ENCODE measurements at places on chromosomes 16 and 17. TPM values are rescaled to one million over a fixed set of nuclear protein-coding genes. Genes with fewer than 3 reads are reported as not detected.

GRCh38 chr17:56158915-56159825, 5.9 kb downstream of the ANKFN1 start:
- no peak for DNase-seq
- H3K4me3 ChIP-seq = no peak overlapping the region
- H3K4me1 ChIP-seq = no peaks in the 10 kb centered on the region

GRCh38 chr17:50217591-50217990, 16.2 kb upstream of the COL1A1 start:
- no peaks in the 10 kb centered on the region for H3K27me3 ChIP-seq
- H3K4me3 ChIP-seq = no peak overlapping the region
- no peak for DNase-seq
- peaks cover 4% of the 10 kb centered on the region for H3K4me1 ChIP-seq
- H3K36me3 ChIP-seq = no peaks in the 10 kb centered on the region

DNA sequence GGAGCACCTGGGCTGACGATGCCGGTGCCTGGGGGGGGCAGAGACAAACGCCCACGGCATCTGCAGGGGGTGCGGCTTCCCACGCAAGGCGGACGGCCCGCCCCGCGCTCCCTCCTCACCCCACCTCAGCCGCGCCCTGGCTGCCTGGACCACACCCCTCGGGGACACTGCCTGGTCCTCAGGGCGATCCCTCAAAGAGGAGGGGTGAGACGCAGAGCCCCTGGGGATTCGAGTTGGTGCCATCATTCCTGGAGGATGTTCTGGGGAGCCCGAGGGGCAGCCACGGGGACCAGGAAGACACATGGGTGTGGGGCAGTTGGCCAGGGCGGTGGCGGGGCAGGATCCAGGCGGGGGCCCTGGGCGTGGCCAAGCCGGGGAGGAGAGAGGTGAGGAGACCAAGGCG, 3.9 kb downstream of the IGFALS start:
- H3K27me3 ChIP-seq = no peaks in the 10 kb centered on the region
- no peak overlapping the region for H3K27ac ChIP-seq
- no peak for DNase-seq
- no peak overlapping the region for H3K4me3 ChIP-seq
- H3K4me1 ChIP-seq = peaks cover 3% of the 10 kb centered on the region

GRCh38 chr17:81546906-81547613, 5.1 kb downstream of the FAAP100 start:
- no peak overlapping the region for H3K27ac ChIP-seq
- H3K4me1 ChIP-seq = peaks cover 11% of the 10 kb centered on the region
- no peaks in the 10 kb centered on the region for H3K27me3 ChIP-seq
- H3K36me3 ChIP-seq = peaks cover 78% of the 10 kb centered on the region
- DNase-seq = no peak

DNA sequence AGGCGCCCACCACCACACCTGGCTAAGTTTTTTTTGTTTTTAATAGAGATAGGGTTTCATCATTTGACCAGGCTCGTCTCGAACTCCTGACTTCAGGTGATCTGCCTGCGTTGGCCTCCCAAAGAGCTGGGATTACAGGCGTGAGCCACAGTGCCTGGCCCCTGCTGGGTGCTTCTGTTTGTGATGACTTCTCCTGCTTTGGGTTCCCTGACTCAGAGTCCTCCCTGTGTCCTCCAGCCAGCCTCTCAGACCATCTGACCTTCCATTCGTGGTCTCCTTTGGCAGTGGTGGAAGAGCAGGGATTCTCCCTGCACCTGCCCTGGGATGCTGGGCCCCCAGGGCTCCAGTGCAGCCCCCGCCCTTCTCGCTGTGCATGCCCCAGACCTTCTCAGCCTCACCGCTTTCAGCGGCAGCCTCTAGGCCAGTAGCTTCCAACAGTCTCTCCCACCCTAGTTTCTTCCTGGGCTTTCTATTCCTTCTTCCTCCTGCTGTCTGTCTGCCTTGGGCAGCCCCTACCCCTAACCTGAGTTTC, 13.2 kb downstream of the BEAN1 start:
- H3K36me3 ChIP-seq = no peaks in the 10 kb centered on the region
- H3K27ac ChIP-seq = no peak overlapping the region
- H3K27me3 ChIP-seq = no peaks in the 10 kb centered on the region
- no peak for DNase-seq
- H3K4me1 ChIP-seq = no peaks in the 10 kb centered on the region

GRCh38 chr16:19228575-19228974, 57.0 kb upstream of the CLEC19A start:
- no peaks in the 10 kb centered on the region for H3K36me3 ChIP-seq
- no peak for DNase-seq
- H3K27me3 ChIP-seq = no peaks in the 10 kb centered on the region
- H3K4me1 ChIP-seq = no peaks in the 10 kb centered on the region

GRCh38 chr16:80611171-80611929, 70.6 kb downstream of the DYNLRB2 start:
- H3K27ac ChIP-seq = no peak overlapping the region
- DNase-seq = no peak
- H3K4me3 ChIP-seq = no peak overlapping the region
- H3K36me3 ChIP-seq = no peaks in the 10 kb centered on the region

DNA sequence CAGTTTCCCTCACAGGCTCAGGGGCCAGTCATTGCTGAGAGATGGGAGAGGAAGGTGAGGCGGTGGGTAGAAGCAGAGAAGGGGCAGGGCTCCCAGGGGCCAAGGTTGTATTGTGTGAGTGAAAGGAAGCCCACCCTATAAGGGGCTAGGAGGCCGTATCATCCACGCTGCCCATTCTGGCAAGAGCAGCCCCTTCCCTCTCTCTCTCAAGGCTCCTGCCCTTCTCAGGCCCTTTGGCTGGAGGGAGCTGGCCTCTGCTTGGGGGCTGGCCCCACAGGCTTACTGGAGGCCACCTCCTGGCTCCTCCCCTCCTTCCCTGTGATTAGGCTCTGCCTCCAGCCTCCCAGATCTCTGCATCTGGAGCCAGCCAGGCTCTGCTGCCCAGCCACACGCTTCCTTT, 7.6 kb downstream of the TBKBP1 start:
- H3K36me3 ChIP-seq = no peaks in the 10 kb centered on the region
- H3K27me3 ChIP-seq = peaks cover 18% of the 10 kb centered on the region
- H3K27ac ChIP-seq = no peak overlapping the region
- DNase-seq = no peak

DNA sequence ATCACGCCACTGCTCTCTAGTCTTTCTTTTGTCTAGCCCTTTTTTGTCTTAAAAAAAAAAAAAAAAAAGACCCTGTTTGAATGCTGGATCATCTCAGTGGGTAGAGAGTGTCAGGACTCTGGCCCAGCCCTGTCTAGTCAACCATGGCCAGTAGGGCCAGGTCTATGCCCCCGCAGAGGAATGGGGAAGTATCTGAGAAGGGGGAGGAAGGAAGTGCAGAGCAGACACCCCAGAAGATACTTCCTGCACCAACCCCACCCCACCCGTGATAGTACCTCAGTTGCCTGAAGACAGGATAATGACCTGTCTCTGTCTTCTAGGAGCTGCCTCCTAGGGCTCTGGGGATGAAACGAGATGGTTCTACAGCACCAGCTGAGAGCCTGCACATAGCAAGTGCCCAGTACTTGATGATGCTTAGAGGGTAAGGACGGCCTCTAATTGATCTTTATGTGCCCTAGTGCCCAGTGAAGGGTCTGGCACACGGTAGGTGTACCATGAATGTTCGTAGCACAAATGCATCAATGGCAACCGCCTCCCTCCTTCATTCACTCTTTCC, 55.4 kb downstream of the ABAT start:
- no peak overlapping the region for H3K4me3 ChIP-seq
- H3K4me1 ChIP-seq = no peaks in the 10 kb centered on the region
- no peak overlapping the region for H3K27ac ChIP-seq
- H3K36me3 ChIP-seq = no peaks in the 10 kb centered on the region

DNA sequence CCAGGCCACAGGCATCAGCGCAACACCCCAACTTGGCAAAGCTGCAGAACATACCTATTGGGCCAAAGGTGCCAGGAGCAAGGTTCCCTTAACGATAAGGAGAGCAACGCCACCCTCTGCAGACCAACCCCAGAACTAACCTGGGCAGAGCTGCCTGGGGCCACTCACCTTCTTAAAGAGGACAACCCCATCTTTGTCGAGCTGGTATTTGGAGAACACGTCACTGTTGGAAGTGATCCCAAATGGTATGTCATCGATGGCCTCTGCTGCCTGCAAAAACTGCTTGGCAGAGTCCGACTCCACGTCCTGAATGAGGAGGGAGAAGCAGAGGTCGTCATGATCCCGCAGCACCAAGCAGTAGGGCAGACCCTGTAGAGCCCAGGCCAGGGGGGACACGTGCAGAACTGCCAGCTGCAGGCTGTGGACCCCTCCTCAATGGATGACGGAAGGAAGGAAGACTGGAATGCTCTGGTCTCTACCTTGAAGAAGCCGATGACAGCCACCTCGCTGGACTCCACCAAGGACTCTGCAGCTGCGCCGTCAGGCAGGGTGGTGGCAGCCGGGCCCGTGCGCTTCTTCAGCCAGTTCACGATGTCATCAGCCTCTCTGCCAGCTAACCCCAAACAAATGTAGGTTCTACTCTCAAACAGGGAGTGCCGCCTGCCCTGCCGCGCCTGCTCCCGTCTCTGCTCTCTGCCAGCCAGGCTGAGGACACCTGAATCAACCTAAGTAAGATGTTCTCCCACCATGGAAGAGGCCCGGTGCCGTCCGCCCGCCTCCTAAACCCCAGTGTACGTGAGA, 5.2 kb downstream of the P4HB start:
- peaks cover 16% of the 10 kb centered on the region for H3K4me1 ChIP-seq
- no peak for DNase-seq
- H3K36me3 ChIP-seq = peaks cover 66% of the 10 kb centered on the region
- no peak overlapping the region for H3K4me3 ChIP-seq

- peaks cover 4% of the 10 kb centered on the region for H3K4me1 ChIP-seq
- no peak overlapping the region for H3K27ac ChIP-seq
- H3K36me3 ChIP-seq = peaks cover 53% of the 10 kb centered on the region
Measured at GRCh38 chr17:29572691-29573557, 4.4 kb downstream of the TP53I13 start.

DNA sequence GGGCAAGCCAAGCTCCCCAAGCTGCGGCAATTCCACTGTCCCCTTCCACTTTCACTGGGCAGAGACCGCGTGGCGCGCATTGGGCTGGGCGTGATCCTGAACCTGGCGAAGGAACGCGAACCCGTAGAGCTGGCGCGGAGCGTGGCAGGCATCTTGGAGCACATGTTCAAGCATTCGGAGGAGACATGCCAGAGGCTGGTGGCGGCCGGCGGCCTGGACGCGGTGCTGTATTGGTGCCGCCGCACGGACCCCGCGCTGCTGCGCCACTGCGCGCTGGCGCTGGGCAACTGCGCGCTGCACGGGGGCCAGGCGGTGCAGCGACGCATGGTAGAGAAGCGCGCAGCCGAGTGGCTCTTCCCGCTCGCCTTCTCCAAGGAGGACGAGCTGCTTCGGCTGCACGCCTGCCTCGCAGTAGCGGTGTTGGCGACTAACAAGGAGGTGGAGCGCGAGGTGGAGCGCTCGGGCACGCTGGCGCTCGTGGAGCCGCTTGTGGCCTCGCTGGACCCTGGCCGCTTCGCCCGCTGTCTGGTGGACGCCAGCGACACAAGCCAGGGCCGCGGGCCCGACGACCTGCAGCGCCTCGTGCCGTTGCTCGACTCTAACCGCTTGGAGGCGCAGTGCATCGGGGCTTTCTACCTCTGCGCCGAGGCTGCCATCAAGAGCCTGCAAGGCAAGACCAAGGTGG, 9.8 kb downstream of the SARM1 start:
- no peak for DNase-seq
- no peak overlapping the region for H3K4me3 ChIP-seq
- H3K27ac ChIP-seq = no peak overlapping the region
- peaks cover 3% of the 10 kb centered on the region for H3K4me1 ChIP-seq

Gene ACSM5
- 0.33 TPM for total RNA-seq

Gene CDH11
- total RNA-seq = 7.5 TPM
